Kidney (tissue), 22 donors: ENCODE measurements at places on chromosomes 1 and 21. TPM values are rescaled to one million over a fixed set of nuclear protein-coding genes. Genes with fewer than 3 reads are reported as not detected.

GRCh38 chr1:232273011-232273410 is 356.9 kb downstream of the SIPA1L2 start:
- H3K4me1 ChIP-seq = no peaks in the 10 kb centered on the region
- H3K27ac ChIP-seq = no peak overlapping the region
- H3K36me3 ChIP-seq = no peaks in the 10 kb centered on the region
- no peak overlapping the region for H3K4me3 ChIP-seq

The FAM72D gene
- total RNA-seq = not detected

The NPHP4 gene
- 16.1 TPM for total RNA-seq

DNA sequence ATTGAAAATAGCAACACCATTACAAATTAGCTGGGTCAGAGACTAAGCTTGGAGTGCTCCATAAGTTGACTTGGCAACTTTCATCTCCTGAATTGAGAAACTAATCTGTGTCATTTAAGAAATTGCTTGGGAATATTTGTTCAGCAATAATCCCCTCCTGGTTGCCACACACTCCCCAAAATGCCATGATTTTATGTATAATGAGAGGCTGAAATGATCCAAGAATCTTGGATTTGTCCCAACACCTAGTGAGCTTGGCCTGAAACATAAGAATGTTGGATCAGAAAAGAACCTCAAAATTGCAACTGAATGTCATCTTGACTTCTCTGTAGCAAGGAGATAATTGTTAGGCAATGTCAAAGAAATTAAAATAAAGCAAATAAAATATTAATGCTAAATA is 805.9 kb upstream of the ADAMTS5 start:
- H3K4me1 ChIP-seq = no peaks in the 10 kb centered on the region
- no peaks in the 10 kb centered on the region for H3K36me3 ChIP-seq

The SLC44A5 gene
- total RNA-seq = 0.66 TPM

The ELF3 gene
- total RNA-seq = 400 TPM

- DNase-seq = peak; percentile 78
- no peaks in the 10 kb centered on the region for H3K27me3 ChIP-seq
- H3K36me3 ChIP-seq = no peaks in the 10 kb centered on the region
- H3K4me1 ChIP-seq = no peaks in the 10 kb centered on the region
- H3K27ac ChIP-seq = no peak overlapping the region
Measured at GRCh38 chr1:162030759-162031280, 7.2 kb upstream of the OLFML2B start.

- no peak overlapping the region for H3K4me3 ChIP-seq
- H3K36me3 ChIP-seq = no peaks in the 10 kb centered on the region
- peaks cover 10% of the 10 kb centered on the region for H3K4me1 ChIP-seq
Measured at GRCh38 chr21:44881198-44881872, 7.8 kb upstream of the PTTG1IP start.

DNA sequence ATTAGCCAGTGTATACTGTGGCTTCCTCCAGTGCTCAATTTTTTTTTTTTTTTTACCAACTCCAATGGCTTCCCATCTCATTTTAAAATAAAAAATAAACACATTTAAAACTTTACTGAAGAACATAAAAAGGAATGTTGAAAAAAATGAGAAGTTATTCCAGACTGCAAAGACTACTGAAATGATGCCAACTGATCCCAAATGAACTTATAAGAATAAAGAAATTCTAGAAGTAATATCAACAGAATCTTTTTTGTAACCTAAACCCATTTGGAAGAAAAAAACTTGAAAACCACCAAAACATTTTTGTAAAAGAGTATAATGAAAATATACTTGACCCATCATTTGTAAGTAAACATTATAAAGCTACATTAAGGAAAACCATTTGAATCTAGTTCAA is 129.4 kb downstream of the FAF1 start:
- DNase-seq = no peak
- H3K27ac ChIP-seq = no peak overlapping the region
- H3K27me3 ChIP-seq = no peaks in the 10 kb centered on the region
- no peak overlapping the region for H3K4me3 ChIP-seq
- peaks cover 12% of the 10 kb centered on the region for H3K4me1 ChIP-seq
- no peaks in the 10 kb centered on the region for H3K36me3 ChIP-seq

The FCER1G gene
- total RNA-seq = 43.4 TPM

DNA sequence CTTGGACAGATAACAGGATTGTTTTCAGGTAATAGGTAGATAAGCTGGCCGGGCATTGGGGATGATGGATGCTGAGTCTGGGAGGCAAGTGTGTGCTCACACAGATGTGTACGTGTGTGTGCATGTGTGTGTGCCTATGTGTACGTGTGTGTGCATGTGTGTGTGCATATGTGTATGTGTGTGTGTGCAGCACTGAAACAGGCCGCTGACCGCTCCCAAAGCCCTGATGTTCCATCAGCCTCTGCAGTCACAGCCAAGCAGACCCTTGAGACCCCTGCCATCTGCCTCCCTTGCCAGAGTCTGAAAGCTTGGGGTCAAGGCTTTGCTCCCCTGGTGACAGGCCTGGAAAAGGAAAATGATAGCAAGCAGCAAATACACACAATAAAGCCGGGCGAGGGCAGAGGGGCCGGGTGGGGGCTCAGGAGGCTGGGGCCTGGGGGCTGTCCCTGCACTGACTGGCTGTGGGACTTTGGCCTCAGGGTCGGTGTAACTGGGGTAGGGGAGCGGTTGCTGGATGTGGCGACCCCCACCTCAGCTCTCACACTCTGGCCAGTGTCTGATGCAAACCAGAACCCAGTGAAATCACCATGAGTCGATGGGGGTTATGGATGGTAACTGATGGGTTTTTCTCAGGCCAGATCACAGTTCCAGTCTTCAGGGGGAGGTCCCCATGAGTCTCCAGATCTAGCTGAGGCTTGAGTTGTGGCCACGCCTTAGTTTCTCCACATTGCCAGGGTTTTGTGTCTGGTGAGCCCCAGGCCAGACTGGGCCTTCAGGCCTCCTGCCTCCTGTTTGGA is 9.2 kb upstream of the TNFRSF8 start:
- H3K27me3 ChIP-seq = no peaks in the 10 kb centered on the region
- H3K27ac ChIP-seq = no peak overlapping the region
- H3K4me3 ChIP-seq = no peak overlapping the region
- H3K4me1 ChIP-seq = no peaks in the 10 kb centered on the region
- H3K36me3 ChIP-seq = no peaks in the 10 kb centered on the region
- DNase-seq = no peak

DNA sequence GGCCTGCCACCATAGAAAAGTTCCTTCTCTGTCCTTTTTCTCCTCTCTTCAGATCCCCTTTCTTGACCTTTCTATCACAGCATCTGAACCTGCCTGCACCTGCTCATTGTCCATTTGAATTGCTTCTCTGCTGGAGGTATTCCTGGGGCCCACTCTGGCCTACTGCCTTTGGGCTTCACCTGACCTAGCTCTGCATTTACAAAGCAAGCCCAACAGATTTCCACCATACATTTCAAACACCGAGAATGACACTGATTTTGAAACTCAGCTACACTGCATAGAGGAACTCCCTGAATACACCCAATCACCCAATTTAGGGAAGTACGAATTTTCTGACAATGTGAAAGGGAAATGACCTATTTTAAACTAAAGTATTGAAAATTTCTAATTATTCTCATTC is 284.5 kb upstream of the USP25 start:
- H3K27me3 ChIP-seq = no peaks in the 10 kb centered on the region
- no peak for DNase-seq
- no peaks in the 10 kb centered on the region for H3K36me3 ChIP-seq
- H3K4me1 ChIP-seq = peaks cover 30% of the 10 kb centered on the region
- no peak overlapping the region for H3K4me3 ChIP-seq
- H3K27ac ChIP-seq = no peak overlapping the region
